AG09319 (cell line): ENCODE measurements at places on chromosomes 5 and 9.

- DNase-seq, result no peak
Observed at GRCh38 chr5:177369645-177370440, 12.1 kb downstream of the RGS14 start.

- DNase-seq, result no peak
Observed at GRCh38 chr5:7261900-7262299, 134.0 kb upstream of the ADCY2 start.

DNA sequence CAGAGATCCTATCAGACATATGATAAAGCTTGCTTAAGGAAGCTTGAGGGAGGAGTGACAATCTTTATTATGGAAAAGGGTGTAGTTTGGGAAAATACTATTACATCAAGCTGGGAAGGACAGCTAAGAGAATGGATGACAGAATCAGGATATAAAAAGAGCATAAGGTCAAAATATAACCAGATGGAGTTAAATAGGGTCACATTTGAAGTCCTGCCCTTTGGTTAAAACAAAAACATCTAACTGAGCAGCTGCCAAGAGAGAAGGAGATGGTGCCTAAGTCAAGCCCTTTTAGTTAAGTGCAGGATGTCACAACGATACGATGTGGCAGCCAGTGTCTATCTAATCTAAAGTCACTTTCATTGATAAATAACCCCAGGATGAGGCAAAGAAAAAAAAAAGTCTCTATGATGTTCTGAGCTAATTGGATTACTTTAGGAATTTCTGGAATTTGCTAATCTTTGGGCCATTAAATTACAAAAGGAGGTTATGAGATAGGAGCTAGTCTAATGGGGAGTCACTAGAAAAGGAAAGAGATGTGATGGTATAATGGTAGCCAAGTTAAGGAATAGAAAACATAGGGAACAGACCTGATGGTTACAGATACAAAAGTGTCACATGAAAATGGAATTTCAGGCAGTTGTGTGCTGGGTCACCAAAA lies 365.2 kb downstream of the PDE4D start:
- no peak for DNase-seq

DNA sequence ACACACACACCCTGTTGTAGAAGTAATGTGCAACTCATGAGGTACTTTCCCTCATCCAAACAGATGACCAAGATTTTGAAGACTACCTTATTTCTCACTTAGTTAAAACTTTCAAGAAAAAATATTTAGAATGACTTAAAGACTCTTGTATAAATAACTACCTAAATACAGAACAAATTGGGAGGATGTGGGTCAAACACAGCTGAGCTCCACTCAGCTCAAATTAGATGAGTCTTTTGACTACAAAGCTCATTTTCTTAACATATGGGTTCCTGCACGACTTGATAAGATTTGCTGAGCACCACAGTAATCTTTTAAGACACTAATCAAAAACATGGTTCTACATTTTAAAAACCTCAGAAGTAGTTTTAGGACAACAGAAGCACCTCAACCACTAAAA lies 8.9 kb downstream of the MTX3 start:
- no peak for DNase-seq

DNA sequence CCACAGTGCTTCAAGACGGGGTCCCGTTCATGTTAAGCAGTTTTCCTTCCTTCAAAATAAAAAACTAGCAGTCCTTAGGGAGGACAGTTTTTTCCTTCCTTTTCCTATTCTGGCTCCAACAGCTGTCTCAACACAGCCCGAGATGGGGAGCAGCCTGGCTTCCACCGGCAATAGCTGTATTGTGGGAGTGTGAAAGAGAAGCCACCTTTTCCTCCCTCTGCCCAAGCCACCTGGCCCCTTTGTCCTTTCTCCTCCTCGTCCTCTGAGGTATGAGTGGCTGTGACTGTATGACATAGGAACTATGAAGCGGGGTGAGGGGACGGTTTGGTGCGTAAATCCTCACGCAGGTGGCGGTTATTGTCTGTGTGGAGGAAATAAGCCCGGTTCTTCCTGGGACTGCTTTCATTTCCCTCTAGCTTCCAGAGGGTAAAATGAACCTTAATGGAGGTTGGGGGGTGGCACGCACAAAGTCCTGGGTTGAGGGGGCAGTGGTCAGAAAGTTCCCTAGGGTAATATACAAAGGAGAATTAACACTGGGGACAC lies 292.0 kb upstream of the DMRT1 start:
- no peak for DNase-seq

GRCh38 chr9:106981396-106982287 lies 118.7 kb downstream of the ZNF462 start:
- no peak for DNase-seq

DNA sequence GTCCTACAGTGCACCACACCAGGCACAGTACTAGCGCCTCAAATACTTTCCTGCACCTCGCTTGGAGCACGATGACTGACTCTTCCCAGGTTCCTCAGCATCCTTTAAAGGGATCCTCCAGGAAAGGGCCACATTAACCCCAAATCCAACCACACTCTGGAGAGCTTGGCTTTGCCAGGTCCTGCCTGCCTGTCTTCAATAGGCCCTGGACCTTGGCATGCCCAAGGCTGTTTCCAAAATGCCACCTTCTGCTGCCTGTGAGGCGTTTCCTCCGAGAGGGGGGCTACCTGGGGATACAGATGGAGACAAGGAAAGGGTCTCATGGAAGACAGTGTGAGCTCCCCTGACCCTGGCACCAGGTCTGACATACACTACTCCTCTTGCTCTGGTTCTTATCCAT lies 169.9 kb downstream of the DAB2IP start:
- DNase-seq, result no peak

GRCh38 chr9:18566121-18566520 lies 92.2 kb downstream of the ADAMTSL1 start:
- no peak for DNase-seq

- DNase-seq, result no peak
Observed at GRCh38 chr9:30301271-30301963, 2083.0 kb upstream of the ACO1 start.

GRCh38 chr9:124741149-124741548 lies 30.0 kb downstream of the NR6A1 start:
- DNase-seq, result no peak

DNA sequence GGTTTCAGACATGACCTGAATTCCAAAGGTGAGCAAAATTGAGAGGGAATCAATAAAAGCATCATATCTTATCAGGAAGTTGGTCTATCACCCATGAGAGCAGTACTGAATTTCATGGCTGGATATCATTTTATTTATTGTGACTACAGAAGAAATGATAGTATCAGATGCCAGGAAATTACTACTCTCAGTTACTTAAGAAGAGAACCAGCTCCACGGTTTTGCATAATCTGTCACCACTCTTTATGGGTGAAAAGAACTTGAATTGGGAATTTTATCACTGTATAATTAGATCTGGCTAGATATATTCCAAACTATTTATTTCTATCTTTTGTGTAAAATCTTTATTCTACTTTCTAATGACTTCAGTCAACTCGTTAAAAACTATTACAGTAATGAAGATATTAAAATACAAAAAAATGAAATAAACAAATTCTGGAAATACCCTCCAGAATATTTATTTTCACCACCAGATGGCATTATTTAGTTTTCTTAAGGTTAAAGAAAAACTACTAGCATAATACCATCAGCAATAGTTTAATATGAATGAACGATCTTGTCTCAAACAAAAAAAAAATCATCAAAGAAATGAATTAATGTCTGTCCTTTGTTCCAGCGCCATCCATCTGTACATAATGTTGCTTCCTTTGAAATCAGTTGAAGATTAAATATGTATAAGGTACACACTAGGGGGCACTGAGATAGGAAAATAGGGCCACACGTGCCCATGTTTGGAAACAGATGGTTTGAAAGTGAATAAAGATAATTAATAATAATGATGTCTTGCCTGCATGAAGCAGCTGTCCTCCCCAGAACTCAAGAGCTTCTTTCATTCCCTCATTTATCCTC lies 84.7 kb upstream of the SLCO6A1 start:
- DNase-seq, result peak; percentile 4

DNA sequence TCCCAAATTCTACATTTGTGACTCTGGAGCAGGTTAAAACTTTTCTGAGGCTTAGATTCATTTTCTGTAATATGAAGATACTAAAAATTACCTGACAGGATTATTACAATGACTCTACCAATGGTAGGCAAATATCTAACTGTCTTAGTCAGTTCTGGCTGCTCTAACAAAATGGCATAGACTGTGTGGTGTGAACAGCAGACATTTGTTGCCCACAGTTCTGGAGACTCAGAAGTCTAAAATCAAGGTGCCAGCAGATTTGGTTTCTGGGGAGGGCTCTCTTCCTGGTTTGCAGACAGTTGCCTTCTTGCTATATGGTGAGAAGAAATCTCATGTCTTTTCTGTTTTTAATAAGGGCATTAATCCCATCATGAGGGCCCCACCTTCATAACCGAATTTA lies 245.1 kb downstream of the MAST4 start:
- DNase-seq, result no peak

DNA sequence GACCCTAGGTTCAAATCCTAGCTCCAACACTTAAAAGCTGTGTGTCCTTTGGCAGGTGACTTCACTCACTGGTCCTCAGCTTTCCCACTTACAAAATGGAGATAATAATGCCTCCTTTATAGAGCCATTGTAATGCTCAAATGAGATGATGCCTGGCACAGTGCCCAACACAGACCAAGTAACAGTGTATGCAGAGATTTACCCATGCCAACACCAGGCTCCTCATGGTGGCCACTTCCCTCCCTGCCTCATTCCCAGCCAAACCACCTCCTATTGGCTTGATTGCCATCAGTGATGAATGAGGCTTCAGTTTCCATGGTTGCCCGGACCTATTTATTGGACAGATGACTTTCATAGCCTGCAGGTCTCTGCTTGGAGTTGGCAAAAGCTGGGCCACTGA lies 469.4 kb downstream of the CDK5RAP2 start:
- no peak for DNase-seq

DNA sequence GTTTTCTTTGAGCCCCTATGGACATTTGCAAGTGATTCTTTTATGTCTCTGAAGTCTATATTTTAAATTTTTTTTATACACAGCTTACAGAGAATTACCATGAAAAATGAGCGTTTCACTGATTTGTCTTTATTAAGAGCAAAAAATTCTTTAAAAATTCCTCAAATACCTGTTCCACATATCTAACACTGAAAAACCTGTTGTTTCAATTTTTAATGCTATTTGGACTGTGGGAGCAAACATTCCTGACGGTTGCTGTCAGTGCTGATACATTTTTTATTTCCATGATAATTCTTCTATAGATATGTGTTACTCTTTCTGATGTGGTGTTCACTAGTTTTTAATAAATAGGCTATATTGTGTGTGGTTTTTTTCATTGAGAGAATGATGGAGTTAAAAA lies 199.8 kb downstream of the GDNF start:
- no peak for DNase-seq

- DNase-seq, result no peak
Observed at GRCh38 chr5:171534043-171534895, 114.8 kb downstream of the FGF18 start.

DNA sequence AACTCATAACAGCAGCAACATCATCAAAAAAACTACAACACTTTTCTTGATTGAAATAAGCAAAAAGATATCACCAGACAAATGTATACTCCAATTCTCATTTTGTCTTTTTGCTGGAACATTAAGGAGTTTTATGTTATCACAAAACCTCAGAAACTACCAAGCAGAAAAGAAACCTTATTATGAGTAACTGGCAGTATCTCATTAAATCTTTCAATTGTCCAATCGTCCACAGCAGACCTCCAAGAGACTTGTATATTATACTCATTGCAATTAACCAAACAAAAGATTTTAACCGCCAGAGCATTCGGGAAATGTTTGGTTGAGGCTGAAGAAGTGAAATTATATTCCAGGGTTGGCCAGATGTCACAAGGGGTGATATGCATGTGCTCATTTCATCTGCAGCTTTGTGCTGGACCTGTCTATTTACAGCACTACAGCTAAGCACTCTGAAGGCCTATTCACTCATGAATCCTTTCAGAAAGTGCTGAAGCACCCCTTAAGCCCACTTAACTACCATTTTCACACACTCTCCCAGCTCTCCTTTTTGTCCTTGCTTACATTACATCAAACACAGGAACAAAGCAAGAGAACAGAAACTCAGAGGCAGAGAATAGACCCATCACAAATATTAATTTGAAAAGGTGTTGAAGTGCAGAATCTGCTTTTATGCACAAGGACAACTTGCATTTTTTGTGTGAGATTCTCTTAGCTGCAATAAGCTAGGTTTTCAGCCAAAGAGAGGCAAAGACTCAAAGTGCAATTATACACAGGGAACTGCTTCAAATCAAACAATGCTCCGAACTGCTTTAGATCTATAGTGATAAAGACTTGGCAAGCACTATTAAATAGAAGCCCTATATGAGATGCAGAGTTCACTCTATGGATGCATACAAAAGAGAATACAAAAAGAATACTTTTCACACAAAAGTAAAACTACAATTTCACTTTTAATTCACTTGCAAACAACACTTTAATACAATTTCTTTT lies 150.4 kb upstream of the POU5F2 start:
- no peak for DNase-seq
